ENCODE measurements at places on chromosomes 11 and 22. TPM values are rescaled to one million over a fixed set of nuclear protein-coding genes. Genes with fewer than 3 reads are reported as not detected.

The ARFGAP3 gene
- total RNA-seq = 32.2 TPM

The APOL3 gene
- total RNA-seq = 43.1 TPM

The ART1 gene
- not detected for total RNA-seq

The SHISAL1 gene
- total RNA-seq = not detected

The SYCE3 gene
- total RNA-seq = not detected

The KRTAP5-11 gene
- not detected for total RNA-seq

The EHBP1L1 gene
- 100 TPM for total RNA-seq

The GUCY1A2 gene
- total RNA-seq = not detected

The NR1H3 gene
- 13.6 TPM for total RNA-seq

The MS4A4A gene
- total RNA-seq = not detected

The KMT5B gene
- total RNA-seq = 22.6 TPM

The PACSIN2 gene
- total RNA-seq = 36.5 TPM

The EIF3F gene
- total RNA-seq = 294 TPM

The MYO7A gene
- 0.31 TPM for total RNA-seq

The GALNT18 gene
- 1.3 TPM for total RNA-seq

The RAB3IL1 gene
- 0.53 TPM for total RNA-seq

The IRF7 gene
- 18.0 TPM for total RNA-seq

The CLMP gene
- total RNA-seq = 0.09 TPM
